ENCODE measurements at places on chromosomes 16 and 17.

GRCh38 chr17:55654821-55655220 is 67.8 kb downstream of the TMEM100 start:
- DNase-seq, result no peak

DNA sequence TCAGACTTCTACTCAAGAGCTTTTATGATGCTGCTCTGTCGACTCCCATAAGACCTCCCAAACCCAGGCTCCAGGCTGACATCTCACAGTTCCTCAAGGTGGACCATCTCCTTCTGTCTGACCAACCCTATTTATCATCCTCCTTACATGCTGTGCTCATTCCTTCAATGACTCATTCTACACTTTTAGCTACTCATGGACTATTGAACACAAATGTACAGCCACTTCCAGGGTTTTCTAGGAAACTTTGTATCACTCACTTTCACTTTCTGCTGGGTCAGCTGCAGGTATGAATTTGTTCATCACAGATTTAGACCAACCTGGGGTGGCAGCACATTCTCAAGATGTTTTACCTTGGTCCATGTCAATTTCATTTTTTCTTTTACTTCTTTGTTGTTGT is 162.4 kb upstream of the FAM20A start:
- no peak for DNase-seq

DNA sequence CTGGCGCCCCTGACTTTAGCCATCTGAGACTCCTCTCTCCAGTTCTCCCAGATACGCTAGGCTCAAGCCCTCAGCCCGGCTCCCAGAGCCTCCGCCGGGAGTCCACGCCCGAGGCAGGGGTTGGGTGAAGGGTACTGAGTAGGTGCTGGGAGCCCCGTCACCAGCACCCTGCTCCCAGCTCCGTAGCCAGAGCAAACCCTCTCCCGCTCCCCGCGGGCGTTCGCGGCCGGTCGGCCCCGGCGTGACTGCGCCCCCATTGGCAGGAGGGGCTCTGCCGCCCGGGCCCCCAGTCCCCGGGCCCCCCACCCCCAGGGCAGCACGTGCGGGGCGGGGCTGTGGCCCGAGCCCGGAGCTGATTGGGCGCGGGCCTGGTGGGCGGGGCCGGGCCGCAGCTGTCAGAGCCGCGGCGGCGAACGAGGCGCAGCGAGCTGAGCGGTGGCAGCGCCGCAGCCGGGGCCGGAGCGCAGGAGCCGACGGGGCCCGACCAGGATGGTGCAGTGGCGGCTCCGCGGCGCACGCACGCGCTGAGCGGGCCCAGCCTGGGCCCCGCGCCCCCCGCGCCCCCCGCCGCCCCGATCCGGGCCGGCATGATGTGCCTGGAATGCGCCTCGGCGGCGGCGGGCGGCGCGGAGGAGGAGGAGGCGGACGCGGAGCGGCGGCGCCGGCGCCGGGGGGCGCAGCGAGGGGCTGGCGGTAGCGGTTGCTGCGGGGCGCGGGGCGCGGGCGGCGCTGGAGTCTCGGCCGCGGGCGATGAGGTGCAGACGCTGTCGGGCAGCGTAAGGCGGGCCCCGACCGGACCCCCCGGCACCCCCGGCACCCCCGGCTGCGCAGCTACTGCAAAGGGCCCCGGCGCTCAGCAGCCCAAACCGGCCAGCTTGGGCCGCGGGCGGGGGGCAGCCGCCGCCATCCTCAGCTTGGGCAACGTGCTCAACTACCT is at the start of gene SPNS2:
Gene SPNS2 (plus strand): TSS at position 421 of the 937 bp plus-strand sequence. CDS start 167 bp downstream, at position 588.
- peak; percentile 96 for DNase-seq

- DNase-seq, result peak; percentile 86
Observed at GRCh38 chr17:77465358-77466041, 324.7 kb downstream of the SEC14L1 start.

DNA sequence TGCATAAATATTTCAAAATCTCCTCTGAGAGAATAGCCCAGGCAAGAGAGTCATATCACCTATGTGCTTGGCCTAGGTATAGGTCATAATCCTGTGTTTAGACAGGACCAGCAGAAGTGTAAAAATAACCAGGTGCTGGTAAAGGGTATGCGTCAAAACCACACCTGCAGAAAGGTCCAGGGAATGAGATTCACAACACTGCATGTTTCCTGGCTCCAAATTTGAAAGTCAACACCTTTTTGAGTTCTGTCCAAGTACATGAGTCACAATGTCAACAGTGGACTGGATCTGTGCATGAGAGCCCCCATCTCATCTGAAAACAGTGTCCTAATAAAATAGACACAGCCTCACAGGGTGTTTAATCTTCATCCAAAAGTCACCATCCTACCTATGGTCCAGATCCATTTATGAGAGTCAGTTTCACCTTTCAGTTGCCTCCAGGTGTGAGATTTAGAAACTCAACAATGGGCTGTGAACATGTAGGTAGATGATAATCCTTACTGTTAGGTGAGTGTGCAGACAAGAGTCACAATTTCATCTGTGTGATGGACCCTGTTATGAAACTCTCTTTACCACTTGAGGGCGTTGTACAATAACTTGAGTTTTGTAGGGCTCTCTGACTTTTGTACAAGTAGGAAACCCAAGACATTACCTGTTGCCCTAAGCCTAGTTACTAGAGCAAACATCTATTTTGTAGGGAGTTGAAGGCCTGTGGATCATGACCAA is 2100.7 kb downstream of the TP53TG3F start:
- DNase-seq, result no peak

DNA sequence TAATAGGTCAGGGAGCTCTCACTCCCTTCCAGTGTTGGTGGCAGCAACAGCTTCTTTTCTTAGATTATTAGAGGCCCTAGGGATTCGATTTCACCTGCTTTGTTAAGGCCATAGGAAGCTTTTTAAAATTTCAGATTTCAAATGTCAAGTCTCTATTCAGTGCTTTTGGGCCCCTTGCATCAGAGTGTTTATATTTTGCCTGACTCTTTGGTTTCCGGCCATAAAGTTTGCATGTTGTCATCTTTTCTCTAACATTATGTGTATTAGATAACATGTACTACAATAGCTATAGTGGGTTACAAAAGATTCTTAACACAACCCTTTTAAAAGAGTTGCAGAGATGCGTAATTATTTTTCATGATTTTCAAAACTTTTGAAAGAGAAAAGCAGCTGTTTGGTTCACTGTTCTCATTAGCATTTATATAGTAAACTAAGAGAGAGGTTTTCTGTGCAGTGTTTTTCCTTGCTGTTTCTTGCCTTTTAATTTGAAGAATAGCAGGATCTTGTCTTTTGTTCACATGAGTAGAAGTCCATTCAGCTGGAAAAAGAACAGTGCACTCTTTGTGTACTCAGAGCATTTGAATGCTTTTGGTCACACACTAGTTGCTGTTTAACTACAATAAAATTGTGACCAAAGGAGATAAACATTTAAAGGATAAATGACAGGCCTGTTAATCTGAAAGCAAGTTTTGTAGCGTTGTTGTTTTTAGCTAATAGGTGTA is 52.5 kb downstream of the FTO start:
- DNase-seq, result no peak

GRCh38 chr16:15752717-15753488 is 102.9 kb downstream of the NDE1 start:
- no peak for DNase-seq

- DNase-seq, result peak; percentile 65
Observed at GRCh38 chr16:66274335-66275110, 92.0 kb upstream of the CDH5 start.

DNA sequence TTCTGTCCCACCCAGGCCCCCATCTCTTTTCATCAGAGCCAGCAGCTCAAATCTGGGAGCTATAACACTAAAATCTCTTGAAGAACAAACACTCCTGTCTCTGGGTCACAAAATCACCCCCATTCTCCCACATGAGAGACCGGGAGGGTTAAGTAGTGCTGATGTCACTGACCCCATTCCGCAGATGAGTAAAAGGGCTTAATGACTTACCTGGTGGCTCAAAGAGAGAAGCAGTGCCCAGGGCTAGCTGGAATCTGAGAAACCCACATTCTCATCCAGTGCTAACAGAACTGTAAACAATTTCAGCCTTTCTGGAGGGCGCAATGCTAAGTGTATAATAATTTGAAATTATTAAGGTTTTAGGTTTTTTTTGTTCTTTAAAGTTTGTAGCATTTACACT is 26.3 kb upstream of the LHX1 start:
- no peak for DNase-seq

DNA sequence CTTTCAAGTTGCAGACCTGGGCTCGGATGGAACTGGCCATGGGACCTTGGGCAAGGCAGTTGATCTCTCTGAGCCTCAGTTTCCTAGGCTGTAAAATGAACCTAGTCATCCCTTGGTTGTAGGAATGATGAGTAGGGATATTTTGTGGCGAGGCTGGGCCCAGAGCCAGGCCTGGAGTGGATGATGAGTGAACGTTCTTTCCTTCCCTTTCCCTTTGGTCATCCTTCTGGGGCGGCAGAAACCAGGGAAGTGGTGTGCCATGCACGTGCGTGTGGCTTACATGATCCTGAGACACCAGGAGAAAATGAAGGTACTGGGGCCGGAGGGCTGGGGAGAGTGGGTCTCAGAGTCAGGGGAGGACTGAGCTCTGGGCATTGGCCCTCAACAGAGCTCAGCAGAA is 8.4 kb downstream of the FBRS start:
- DNase-seq, result no peak

- DNase-seq, result no peak
Observed at GRCh38 chr17:68831170-68831569, 124.0 kb downstream of the ABCA8 start.

GRCh38 chr17:67515490-67516083 is 138.5 kb downstream of the PITPNC1 start:
- DNase-seq, result no peak

- peak; percentile 83 for DNase-seq
Observed at GRCh38 chr16:11258553-11259492, 2.8 kb upstream of the SOCS1 start.

DNA sequence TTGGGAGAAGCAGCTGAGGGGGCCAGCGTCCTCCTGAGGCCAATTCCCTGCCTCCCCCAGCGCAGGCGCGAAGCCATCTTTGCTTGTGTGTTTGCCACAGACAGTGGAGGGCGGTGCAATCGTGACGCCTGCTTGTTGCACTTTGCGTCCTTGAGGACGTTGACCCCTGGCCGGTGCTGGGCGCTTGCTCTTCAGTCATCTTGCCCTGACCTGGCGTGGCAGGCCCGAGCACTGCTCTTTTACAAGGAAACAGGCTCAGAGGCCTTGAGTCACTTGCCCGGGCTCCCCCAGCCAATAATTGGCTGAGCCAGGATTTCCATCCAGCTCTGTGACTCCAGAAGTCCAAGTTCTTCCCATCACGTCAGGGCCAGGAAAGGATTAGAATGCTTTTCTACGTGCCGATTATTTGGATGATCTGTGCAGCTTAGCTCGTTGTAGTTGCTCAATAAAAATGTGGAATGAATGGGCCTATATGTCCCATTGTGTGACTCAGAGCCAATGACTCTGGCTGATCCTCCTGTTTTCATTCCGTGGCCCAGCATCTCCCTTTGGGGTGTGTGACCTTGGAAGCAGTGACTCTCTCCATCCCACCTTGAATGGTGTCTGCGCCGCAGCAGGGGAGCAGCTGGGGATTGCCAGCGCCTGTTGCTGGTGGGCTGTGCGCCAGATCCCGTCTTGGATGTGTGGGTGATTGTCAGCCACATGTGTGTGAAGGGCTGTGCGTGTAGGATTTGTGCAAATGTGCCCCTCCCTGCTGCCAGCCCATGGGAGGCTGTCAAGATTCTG is 214.1 kb downstream of the SEC14L1 start:
- no peak for DNase-seq

GRCh38 chr17:66248285-66248684 is 19.1 kb upstream of the APOH start:
- no peak for DNase-seq

- peak; percentile 75 for DNase-seq
Observed at GRCh38 chr17:50346313-50347116, 589 bp downstream of the XYLT2 start.

- DNase-seq, result no peak
Observed at GRCh38 chr17:28675490-28675889, 13.5 kb downstream of the SUPT6H start.

DNA sequence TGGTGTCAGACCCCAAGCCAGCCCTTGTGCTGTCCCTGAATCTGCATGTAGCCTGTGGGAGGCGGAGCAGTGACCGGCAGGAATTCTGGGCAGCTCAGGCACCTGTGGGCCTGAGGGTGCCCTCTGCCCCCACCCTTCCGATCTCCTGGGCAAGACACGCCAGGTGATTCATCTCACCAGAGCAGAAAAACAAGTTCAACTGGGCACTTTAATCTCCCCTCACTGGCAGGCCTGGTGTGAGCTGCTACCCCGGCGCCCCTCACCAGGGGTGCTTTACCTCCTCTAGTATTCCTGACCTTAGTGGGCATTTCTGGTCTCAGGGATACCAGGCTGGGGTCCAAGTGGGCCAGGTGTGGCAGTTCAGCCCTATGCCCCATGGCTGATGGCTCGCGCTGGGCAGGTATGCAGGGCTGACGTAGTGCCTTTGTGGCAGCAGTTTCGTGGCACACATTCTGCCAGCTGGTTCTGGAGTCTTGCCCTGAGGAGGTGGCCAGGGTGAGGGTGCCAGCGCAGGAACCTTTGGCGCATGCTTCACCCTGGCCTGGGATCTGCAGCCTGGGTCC is 6.0 kb downstream of the ERBB2 start:
- DNase-seq, result no peak

GRCh38 chr16:63945806-63946205 is 1176.1 kb downstream of the CDH11 start:
- DNase-seq, result no peak

- DNase-seq, result no peak
Observed at GRCh38 chr16:10932959-10933710, 9.1 kb downstream of the DEXI start.

DNA sequence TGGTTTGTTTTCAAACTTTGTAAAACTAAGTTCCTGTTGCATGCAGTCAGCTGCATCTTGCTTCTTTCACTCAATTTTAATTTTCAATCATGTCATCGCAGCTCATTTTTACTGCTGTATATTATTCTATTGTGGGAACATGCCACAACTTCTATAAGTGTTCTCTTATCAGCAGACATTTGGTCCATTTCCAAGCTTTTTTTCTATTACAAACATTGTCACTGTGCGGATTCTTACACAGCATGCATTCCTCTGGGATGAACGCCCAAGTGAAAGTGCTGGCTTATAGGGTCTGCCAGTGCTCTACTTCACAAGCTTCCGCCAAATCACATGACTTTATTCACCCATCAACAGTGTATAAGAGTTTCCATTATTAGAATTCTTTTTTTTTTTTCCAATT is 22.7 kb downstream of the GINS3 start:
- DNase-seq, result no peak

- no peak for DNase-seq
Observed at GRCh38 chr17:41360296-41360995, 9.2 kb downstream of the KRT33B start.

- no peak for DNase-seq
Observed at GRCh38 chr16:57708168-57708567, 13.6 kb downstream of the DRC7 start.
